ENCODE measurements at places on chromosomes 1 and 21.

DNA sequence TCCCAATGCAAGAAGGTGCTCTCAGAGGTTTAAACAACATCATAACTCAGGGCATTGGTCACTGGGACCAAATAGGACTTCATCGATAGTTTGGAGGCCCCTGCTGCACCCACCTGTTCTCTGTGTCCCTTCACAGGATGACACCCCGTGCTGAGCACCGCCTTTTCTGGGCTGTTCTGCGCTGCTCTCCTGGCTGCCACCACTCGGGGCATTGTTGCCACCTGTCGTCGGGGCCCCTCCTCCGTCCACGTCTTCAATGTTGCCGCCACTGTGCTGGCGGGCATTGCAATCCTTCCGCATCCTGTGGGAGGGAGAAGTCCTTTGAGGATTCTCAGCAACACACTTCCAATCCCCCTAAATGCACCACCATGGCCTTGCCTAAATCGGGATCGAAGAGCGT lies 47.7 kb downstream of the NTPCR start:
- no peak for DNase-seq

DNA sequence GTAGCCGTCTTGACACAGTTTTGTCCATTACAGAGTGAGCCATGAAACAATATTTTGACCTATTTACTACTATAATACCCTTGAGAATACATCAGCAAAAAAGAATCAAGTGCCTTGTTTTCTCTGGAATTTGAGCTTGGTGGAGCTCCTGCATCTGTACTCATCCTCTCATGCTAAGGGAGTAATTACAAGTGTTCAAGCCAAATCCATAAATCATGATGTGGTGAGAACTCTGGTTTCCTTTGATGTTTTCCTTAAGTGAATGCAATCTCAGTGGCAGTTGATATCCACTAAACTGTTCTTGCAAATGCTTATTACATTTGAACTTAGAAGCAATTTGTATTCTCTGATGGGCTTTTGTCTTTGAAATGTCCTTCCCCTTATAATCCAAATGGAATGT lies 824.6 kb upstream of the TMPRSS15 start:
- no peak for DNase-seq

- DNase-seq: no peak
Measured at GRCh38 chr1:29362764-29363163, 126.4 kb downstream of the PTPRU start.

DNA sequence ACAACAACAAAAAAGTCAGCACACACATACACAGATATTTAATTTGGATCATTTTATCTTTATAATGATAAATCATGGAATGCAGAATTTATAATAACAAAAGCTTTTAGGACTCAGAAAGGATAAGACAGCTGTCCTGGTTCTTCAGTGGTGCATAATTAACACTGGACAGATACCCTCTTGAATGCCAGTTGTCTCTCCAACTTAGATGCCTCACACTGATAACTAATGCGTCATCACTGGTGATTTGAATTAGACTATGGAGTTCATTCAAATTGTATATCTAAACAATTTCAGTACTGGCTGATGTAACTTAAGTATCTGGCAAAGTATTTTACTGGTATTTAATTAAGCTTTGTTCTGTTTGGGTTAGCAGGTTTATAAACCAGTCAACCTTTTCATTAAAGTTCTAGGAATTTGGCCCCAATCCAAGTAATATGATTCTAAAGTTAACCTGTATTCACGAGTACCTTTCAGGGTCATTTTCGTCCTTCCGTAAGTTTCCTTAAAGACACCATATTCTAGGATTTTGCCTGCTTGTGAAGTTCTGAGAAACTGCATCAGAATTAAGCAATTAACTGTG lies 1199.5 kb upstream of the TMPRSS15 start:
- DNase-seq: no peak

GRCh38 chr1:183302452-183303322 lies 115.5 kb downstream of the NMNAT2 start:
- DNase-seq: no peak

DNA sequence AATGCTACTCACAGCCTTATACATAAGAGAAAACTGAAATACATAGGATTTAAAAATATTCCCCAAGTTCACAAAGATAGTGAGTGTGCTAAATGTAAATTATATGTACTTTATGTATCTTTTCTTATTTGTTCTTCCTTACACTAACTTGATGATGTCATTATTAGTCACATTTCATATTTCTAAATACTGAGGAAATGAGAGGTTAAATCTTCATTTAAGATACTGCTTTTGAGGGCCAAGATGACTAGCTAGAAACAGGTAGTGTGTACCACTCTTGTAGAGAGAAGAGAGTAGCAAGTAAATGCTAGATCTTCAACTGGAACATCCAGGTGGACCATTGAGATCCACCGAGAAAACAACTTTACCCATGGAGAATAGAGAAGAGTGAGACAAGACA lies 29.8 kb downstream of the PYHIN1 start:
- DNase-seq: no peak

- no peak for DNase-seq
Measured at GRCh38 chr1:28792644-28793121, 19.3 kb upstream of the OPRD1 start.

- DNase-seq: no peak
Measured at GRCh38 chr1:180243517-180244221, 13.6 kb downstream of the LHX4 start.

- no peak for DNase-seq
Measured at GRCh38 chr1:212529211-212529741, 79.3 kb upstream of the ATF3 start.

GRCh38 chr1:42145764-42146625 lies 7.2 kb upstream of the GUCA2B start:
- DNase-seq: no peak

DNA sequence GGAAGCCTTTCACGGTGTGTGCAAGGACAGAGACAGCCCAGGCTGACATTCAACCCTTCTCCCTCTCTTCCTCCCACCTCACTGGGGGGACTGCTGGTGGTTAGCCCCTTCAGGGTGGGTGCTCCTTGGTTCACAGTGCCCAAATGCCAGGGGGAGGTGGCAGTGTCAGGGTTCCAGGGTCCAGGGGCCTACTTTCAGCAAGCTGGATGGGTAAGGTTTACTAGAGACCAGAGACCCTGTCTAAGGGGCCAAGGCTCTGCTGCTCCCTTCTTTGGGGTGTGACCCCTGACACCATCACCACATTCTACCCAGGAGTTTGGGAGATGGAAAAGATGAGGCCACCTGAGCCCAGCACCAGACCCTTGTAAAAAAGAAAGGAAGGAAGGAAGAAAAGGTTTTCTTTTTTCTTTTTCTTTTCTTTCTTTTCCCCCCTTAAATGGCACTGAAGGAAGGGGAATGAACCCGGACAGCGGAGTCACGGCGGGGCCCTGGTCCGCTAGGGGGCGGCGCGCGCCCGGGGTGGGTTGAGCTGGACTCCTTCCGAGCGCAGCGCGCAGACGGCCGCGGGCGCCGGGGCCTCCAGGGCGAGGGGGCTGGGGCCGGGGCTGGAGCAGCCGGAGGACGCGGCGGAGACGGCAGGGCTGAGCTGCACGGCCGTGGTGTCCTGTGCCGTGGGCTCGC lies 18.8 kb downstream of the KNCN start:
- no peak for DNase-seq

GRCh38 chr21:31514598-31514997 lies 144.9 kb upstream of the SOD1 start:
- DNase-seq: no peak

DNA sequence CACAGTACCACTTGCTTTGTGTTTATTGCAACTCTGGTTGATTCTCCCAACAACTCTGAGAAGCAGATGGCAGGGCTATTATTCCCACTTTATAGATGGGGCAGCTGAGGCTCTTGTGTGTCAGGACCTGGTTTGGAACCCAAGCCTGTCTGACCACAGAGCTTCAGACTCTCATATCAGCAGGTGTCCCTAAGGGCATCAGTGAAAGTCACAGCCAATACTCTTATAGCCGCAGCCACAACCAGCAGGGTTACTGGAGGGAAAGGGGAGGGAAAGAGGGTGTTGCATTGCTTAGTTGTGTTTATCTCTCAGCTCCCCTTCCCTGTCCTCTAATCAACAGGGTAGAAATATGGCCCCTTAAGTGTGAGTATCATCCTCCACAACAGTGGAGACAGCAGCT lies 304.0 kb downstream of the RRAGC start:
- no peak for DNase-seq

DNA sequence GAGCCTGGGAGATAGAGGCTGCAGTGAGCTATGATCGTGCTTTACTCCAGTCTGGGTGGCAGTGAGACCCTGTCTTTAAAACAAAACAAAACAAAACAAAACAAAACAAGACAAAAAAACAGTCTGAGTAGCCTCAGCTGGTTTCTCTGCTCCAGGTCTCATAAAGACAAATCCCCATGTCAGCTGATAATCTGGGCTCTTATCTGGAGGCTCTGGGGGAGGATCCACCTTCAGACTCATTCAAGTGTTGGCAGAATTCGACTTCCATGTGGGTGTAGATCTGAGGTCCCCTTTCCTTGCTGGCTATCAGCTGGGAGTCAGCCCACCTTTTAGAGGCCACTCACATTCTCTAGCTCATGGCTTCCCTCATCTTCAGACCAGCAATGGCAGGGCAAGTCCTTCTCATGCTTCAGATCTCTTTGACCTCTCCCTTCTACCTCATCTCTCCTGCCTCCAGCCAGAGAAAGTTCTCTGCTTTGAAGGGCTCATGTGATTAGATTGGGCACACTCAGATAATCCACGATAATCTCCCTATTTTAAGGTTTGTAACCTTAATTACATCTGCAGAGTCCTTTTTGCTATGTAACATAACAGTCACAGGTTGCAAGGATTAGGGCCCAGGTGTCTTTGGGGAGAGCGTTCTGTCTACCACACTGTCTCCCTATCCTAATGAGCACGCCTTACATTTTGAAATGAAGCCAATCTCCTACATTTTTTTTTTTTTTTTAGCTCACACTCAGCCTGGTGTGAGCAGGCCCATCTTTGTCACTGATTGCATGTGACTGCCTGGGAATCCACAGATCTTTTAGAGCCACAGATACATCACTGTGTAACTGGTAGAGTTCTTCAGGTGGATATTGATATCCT lies 7.5 kb upstream of the PYCR2 start:
- DNase-seq: no peak

GRCh38 chr1:970242-970972 lies 4.1 kb downstream of the PLEKHN1 start:
- no peak for DNase-seq

- DNase-seq: no peak
Measured at GRCh38 chr1:26064553-26064952, 2.9 kb downstream of the TRIM63 start.

DNA sequence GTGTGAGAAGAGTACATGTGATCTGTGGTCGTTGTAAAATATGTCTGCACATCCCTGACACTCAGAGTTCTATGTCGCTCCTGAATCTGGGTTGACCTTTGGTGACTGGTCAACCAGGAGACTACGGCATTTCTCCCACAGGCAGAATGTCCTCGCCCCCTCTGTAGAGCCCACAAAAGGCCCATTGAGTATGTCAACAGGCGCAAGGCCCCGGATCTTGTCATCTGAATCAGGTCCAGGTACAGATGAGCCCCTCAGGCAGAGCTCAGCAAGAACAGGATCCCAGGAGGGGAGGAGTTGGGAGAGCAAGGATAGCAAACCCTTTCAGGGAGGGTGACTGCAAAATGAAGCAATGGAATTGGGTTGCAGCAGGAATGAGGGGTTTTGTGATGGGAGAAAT lies 126.5 kb downstream of the MATN1 start:
- DNase-seq: no peak

DNA sequence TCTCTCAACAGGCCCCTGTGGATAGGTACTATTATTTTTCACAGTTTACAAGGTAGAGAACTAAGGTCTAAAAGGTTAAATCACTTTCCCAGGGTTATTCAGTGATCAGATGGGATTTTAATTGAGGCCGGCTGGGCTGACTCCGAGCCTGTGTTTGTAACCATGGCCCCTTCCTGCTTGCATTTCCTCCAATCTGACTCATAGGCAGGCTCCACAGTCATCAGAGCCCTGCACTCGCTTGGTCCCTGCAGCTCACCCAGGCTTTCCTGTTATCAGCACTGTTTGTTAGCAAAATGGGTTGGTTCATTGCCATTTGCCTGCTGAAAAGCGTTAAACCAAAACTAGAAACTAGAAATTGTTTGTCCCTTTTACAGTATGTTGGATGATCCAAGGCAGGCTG lies 41.4 kb upstream of the LMX1A start:
- DNase-seq: no peak

GRCh38 chr21:22898051-22898665 lies 1899.9 kb downstream of the NCAM2 start:
- no peak for DNase-seq

GRCh38 chr1:179251675-179252074 lies 22.2 kb upstream of the ABL2 start:
- peak; percentile 42 for DNase-seq

DNA sequence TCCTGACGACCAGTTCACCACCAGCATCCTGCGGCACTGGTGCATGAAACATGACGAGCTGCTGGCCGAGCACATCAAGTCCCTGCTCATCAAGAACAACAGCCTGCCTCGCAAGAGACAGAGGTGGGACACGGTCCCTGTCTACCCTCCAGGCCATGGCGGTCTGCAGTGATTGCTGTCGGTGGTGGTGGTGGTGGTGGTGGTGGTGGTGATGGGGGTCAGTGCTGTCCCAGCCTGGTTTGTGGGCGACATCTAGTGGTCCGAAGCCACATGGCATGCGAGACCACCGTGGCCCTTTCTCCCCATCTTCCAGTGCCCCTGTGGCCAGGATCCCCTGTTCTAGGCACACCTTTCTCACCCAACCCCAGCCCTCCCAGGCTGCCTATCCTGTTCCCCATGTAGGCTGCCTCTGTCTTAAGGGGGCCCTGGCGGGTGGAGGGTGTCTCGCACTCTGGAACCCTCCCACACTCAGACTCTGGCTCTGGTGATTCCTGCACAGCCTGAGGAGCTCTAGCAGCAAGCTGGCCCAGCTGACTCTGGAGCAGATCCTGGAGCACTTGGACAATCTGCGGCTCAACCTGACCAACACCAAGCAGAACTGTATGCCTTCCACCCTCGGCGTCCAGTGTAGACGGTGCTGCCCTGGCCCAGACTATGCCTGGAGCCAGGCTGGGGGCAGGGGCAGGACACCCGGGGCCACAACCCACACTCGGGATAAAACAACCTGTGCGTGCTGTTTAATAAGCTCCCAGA lies 3.2 kb upstream of the SLC27A3 start:
- DNase-seq: peak; percentile 62

- no peak for DNase-seq
Measured at GRCh38 chr21:20720623-20721022, 277.6 kb upstream of the NCAM2 start.

DNA sequence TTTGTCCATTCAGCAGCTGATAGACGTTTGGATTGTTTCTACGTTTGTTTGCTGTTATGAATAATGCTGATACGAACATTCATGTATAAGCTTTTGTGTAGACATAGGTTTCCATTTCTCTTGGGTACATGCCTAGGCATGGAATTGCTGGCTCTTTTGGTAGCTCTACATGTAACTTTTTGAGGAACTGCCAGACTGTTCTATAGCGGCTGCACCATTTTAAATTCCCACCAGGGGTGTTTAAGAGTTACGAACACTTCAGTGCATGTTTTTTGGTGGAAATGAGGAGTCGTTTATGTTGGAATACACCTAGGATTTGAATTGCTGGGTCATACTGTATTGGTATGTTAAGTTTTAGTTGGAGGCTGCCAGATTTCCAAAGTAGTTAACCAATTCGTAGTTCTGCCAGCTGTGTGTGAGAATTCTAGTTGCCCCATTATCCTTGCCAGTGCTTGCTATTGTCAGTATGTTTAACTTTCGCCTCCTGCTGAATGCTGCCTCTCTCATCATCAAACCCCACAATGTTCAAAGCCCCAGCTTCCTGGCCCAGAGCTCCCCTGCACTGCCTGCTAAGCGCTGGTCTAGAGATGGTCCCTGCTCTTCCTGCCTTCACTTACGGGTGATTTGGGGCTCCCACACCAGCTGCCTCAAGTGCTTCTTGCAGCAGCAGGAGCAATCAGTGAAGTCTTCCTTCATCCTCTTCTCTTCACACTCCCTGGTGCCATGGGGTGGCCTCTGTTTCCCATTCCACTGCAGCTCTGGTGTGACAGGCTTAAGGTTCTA lies 81.0 kb downstream of the MAN1C1 start:
- no peak for DNase-seq

All from HAP-1 (cell line).